ENCODE measurements at places on chromosomes 3 and 15. TPM values are rescaled to one million over a fixed set of nuclear protein-coding genes. Genes with fewer than 3 reads are reported as not detected.

Gene EOMES
- not detected for total RNA-seq

DNA sequence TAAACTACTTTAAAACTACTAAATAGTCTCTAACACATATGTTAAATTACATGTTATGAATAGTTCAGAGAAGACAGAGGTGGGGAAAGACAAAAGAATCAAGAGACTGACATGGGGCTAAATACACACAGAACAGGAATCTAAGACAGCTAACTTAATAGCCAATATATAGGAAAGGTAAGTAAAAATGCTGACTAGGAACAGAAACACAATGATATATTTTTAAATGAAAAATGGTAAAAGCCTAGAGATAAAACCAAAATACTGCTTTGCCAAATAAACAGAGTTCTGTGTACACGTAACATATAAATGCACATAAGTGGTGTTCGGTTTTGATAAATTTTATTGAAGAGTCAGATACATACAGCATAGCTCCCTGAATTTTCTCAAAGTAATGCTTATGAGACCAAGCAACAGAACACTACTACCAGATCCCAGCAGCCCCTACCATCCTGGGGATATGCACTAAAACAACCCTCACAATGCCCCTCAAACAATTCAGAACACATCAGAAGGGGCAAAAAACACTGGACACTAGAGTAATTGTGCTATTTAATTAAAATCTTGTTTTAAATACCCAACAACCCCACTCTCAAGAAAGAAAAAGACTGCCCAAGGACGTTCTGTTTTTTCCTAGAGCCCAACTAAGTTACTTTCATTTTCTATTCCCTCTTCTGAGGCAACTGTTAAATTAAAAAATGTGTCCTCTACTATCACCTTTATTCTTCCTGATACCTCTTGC, 121.1 kb downstream of the ADAM10 start:
- no peak overlapping the region for H3K4me3 ChIP-seq
- no peak overlapping the region for H3K27ac ChIP-seq
- DNase-seq = no peak
- H3K27me3 ChIP-seq = no peaks in the 10 kb centered on the region
- H3K4me1 ChIP-seq = no peaks in the 10 kb centered on the region

DNA sequence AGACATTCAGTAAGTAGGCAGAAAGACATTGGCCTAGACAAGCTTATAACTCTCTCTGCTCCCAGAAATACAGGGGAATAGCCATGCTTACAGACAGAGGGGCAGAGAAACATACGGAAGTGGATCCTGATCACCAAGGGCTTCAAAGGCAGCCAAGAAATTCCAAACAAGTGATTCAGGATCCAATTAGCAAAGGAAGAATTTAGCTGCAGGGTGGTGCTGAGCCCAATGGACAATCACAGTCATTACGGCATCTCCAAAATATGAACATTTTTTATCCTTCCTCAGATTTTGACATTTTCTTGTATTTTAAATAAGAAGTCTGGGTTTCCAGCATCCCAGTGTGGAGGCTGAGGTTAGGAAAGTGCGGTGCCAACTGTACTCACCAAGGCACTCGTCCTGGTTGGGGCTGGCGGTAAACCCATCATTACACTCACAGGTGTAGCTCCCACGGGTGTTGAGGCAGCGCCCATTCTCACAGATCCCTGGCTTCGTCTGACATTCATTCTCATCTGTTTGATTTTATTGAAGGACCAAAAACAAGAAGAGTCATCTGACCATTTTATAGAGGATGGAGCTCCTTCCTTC, 96.8 kb downstream of the DUT start:
- DNase-seq = no peak
- no peak overlapping the region for H3K4me3 ChIP-seq
- H3K36me3 ChIP-seq = no peaks in the 10 kb centered on the region

Gene CYP8B1
- total RNA-seq = not detected

Gene TLR9
- total RNA-seq = 0.37 TPM

Gene NDN
- 115 TPM for total RNA-seq

Gene GOLGA6D
- total RNA-seq = not detected

DNA sequence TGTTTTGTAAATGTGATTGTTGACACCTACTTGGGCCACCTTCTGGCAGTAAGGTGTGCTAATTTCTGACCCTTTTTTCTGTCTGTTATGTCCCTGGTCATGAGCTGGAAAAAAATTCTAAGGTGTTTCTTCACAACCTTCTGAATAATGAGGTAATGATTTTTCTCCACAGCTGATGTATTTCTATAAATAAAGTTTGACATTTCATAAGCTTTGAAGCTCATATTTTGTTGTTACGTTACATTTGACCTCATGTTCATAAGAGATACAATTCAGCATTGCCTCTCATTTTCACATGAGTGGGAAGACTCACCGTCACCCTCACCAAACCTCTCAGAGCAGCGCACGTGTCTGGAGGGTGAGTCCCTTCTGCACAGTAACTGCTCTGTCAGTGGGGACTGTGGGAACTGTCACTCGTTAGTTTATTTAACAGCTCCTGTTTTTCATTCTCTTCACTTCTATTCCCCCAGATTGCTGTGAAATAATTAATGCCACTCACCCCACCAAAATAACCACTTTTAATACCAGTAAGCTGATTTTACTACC, 140.9 kb downstream of the PLCL2 start:
- no peak overlapping the region for H3K27ac ChIP-seq
- DNase-seq = no peak
- H3K36me3 ChIP-seq = peaks cover 10% of the 10 kb centered on the region

DNA sequence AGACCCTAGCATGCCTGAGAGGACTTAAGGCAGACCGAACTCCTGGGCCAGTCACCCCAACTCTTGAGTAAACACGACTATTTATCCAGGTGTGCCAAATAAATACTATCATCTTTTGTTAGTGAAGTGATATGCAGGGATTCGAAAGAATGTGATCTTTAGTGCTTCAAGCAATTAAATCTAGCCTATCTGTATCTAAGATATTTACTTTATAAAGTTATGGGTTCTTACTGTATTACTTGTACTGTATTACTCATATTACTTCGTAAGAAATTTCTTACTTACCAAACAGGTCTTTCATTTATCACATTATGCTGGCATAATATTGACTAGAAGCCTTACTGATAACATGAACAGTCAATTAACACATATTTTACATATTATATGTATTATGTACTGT, 211.6 kb upstream of the NECTIN3 start:
- no peaks in the 10 kb centered on the region for H3K27me3 ChIP-seq
- no peak overlapping the region for H3K4me3 ChIP-seq
- H3K27ac ChIP-seq = no peak overlapping the region
- no peak for DNase-seq

Gene SHF
- 309 TPM for total RNA-seq

DNA sequence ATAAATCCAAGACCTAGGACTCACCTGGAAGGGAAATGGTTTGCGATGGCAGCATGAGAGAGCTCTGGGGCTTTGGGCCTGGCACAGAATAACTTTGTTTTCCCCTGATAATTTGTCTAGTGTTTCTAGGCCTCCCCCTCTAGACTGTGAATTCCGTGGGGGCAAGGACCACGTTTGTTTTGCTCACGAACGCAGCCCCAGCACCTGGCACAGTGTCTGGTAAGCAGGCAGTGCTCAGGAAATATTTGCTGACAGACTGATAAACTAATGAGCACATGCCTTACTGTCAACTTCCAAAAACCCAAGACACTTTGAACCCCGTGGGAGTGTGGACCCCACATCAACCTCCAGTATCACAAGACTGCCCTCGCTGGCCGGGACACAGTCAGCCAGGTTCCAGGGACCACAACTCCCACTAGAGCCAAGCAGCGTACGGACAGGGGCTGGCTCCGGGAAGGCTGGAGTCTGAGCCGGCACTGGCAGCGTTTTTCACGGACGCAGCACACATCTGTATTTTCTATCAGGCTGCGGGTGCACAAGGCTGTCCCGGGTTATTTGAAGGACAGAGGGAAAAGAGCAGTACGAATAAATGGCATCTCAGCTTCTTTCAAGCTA, 146.5 kb downstream of the XXYLT1 start:
- H3K27me3 ChIP-seq = peaks cover 6% of the 10 kb centered on the region
- peak overlapping the region; percentile 43 for H3K4me3 ChIP-seq
- no peaks in the 10 kb centered on the region for H3K36me3 ChIP-seq
- peak overlapping the region; percentile 62 for H3K27ac ChIP-seq
- peaks cover 55% of the 10 kb centered on the region for H3K4me1 ChIP-seq

DNA sequence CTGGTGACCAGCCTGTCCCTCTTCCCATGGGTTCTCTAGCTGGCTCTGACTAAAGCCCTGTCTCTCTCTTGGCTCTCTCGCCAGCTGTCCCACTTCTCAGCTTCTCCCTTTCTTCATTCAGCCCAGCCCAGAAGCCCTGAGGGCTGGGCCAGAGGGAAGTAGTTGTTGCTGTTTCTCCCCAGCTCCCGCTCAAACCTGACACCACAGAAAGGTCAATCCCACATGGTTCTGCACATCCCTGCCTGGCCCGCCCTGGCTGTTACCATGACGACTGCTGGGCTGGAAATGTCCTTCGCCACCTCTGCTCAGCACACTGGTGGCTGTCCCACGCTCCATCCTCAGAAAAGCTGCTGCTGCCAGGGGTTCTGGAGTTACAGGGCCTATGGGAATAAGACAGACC, 25.9 kb downstream of the CCDC32 start:
- peak; percentile 50 for DNase-seq
- H3K36me3 ChIP-seq = no peaks in the 10 kb centered on the region
- H3K27me3 ChIP-seq = peaks cover 4% of the 10 kb centered on the region
- H3K27ac ChIP-seq = no peak overlapping the region
- H3K4me3 ChIP-seq = no peak overlapping the region

- H3K27me3 ChIP-seq = peaks cover 10% of the 10 kb centered on the region
- H3K36me3 ChIP-seq = no peaks in the 10 kb centered on the region
- H3K4me3 ChIP-seq = peak overlapping the region; percentile 55
- no peak for DNase-seq
- H3K27ac ChIP-seq = peak overlapping the region; percentile 65
Measured at GRCh38 chr15:70088455-70088854, 9.3 kb downstream of the TLE3 start.

DNA sequence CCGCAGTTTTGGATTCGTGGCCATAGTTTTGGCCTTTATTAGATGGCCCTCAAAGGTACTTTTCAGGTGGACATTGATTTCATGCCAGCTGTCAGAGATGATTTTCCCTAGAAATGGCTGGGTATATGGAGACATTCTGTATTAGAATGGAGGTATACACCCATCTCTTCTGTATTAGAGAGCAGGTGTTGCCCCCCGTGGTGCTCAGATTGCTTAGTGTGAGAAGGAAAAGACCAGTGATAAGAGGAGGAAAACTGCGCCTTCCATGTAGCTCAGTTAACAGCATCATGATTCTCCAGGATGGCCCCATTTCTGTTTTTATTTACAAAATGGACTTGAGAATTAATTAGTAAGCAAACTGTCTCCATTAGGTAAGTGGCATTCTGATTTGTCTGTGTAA, 145.9 kb downstream of the IGF1R start:
- H3K36me3 ChIP-seq = no peaks in the 10 kb centered on the region
- peaks cover 75% of the 10 kb centered on the region for H3K4me1 ChIP-seq
- DNase-seq = no peak
- H3K4me3 ChIP-seq = peak overlapping the region; percentile 27

Gene SLC30A4
- 0.34 TPM for total RNA-seq

DNA sequence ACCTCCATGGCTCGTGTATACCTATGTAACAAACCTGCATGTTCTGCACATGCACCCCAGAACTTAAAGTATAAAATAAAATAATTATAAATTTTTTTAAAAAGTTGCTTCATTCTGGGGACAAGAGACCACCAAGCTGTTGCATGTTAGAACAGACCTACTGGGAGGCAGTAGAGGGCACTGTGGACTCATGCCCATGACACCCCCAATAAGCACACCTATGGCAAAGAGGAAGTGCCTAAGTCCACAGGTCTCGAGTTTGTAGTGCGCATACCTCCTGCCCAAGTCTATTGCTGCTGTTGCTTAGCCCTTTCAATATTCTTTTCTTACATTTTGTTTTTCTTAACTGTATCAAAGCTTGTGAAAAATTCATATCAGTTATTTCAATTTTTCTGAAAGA, 267.9 kb upstream of the THBS1 start:
- no peak overlapping the region for H3K4me3 ChIP-seq
- no peak for DNase-seq
- no peaks in the 10 kb centered on the region for H3K36me3 ChIP-seq
- no peak overlapping the region for H3K27ac ChIP-seq
- no peaks in the 10 kb centered on the region for H3K27me3 ChIP-seq

- H3K4me3 ChIP-seq = no peak overlapping the region
- no peaks in the 10 kb centered on the region for H3K27me3 ChIP-seq
- DNase-seq = no peak
- no peaks in the 10 kb centered on the region for H3K36me3 ChIP-seq
Measured at GRCh38 chr3:14206548-14207177, 28.0 kb downstream of the LSM3 start.

- no peak for DNase-seq
- H3K36me3 ChIP-seq = no peaks in the 10 kb centered on the region
- no peak overlapping the region for H3K27ac ChIP-seq
- no peaks in the 10 kb centered on the region for H3K27me3 ChIP-seq
- H3K4me3 ChIP-seq = no peak overlapping the region
Measured at GRCh38 chr3:115423170-115423569, 200.1 kb upstream of the GAP43 start.

GRCh38 chr3:31614162-31614921, 81.6 kb downstream of the STT3B start:
- no peak overlapping the region for H3K4me3 ChIP-seq
- H3K27ac ChIP-seq = no peak overlapping the region
- no peaks in the 10 kb centered on the region for H3K36me3 ChIP-seq
- no peak for DNase-seq
- no peaks in the 10 kb centered on the region for H3K4me1 ChIP-seq

Gene ATP10A
- total RNA-seq = not detected

DNA sequence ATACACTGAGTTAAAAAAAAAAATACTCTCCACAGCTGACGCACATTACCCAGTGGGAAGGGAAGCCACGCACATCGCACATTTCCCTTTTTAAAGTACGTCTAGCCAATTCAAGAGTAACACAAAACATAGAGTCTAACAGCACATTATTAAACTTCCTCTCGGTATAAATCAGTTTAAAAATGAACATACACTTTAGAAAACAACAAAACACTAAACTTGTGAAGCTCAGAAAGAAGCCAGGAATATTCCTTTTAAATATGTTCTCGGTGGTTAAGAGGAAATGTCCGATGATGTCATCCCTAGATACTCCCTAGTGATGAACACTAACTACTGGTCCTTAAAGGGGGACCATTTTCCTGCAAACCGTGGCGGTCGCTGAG, 721 bp downstream of the MYEF2 start:
- H3K27me3 ChIP-seq = peaks cover 5% of the 10 kb centered on the region
- peaks cover 2% of the 10 kb centered on the region for H3K4me1 ChIP-seq
- no peak for DNase-seq
- H3K4me3 ChIP-seq = peak overlapping the region; percentile 99
